ENCODE measurements at places on chromosomes 12 and 14.

DNA sequence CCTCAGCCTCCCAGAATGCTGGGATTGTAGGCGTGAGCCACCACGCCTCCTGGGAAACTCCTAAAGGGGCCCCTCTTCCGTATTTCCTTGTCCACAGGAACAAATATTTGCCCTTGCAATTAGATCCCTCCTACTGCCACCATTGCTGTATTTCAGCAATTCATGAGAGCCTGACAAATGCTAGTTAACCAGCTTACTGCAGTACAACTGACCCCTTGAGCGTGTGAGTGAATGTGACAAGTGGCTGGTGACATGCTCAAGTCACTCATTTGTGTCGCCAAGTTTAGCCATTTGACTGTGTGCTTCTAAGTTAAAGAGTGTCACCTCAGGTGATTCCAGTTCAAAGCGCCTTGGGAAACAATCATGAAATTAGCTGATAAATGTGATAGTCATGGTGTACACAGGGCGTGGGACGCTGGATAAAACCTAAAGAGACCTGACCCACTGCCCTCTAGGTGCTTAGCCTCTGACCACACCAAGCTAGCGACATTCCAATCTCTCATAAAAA is 56.1 kb upstream of the MAP1LC3B2 start:
- DNase-seq = no peak

DNA sequence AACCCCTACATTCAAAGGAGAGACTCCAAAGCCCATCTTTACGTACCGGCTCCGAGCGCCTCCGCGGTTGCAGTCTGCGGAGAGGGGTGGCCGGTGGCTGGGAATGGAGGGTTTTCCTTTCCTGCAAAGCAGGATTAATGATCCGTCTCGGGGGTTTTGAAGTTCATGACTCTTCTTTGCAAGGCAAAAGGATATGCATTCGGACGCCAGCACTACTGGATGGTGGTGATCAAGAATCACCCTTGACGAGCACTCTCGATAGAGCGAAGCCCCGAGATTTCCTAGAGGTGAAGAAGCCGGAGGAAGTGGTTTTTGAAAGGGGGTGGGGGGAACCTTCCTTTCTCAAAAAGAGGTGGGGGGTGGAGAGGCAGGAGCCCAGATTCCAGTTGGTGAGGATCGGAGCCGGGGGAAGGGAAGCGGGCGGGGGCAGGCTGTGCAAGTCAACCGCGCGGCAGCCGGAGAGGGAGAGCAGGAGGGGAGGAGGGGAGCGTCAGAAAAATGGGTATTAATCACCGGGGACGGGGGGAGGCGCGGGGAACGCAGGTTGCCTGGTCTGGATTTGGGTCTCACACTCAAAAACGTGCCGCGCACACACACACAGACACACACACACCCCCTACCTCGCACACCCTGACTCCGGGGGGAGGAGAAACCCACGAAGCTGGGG is at the start of gene GRIN2B:
Gene GRIN2B, minus strand, starts transcription at position 307 of the 667 bp plus-strand sequence. CDS start 115,394 bp downstream, outside the sequence.
- peak; percentile 10 for DNase-seq

- no peak for DNase-seq
Observed at GRCh38 chr12:128191380-128191779, 75.6 kb upstream of the TMEM132C start.

DNA sequence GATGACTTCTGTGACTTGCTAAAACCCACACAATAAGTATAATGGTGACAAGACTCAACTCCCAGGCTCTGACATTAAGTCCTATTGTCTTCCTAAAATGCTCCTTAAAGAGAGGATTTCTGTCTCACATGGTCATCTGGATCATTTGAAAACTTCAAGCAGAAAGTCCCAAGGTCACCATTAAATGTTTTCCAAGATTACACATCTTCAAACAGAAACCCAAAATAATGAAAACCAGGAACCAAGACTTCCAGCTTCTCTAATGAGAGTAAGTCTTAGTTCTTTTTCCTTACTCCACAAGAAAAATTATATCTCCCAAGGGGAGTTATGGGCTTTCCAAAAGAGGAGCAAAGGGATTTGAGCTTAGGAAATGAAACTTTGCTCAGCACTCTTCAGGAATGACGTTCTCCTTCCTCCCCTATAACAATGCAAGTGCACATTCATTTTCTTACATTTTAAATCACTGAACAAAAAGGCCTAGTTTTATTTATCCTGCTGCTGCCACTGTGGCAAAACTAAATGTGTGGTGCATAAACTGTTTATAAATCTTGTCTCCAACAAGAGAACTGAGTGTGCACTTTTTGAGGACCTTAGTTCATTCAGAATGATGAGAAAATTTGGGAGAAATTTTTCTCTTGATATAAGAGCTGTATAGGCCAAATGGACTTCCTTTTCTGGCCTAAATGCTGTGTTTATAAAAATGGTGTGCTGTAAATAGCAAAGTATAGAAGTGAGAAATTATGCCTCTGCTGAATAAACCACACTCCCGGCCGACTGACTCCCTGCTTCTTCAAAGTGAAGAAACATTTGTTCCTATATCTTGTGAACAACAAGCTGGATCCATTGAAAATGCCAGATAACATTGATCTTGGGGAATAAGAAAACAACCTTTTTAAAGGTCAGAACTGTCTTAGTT is 148.4 kb upstream of the PLEKHG7 start:
- no peak for DNase-seq

- DNase-seq = no peak
Observed at GRCh38 chr12:90574676-90575075, 380.3 kb downstream of the CCER1 start.

GRCh38 chr12:93624595-93625294 is 52.3 kb downstream of the SOCS2 start:
- DNase-seq = no peak

GRCh38 chr14:33555710-33556350 is 395.0 kb downstream of the EGLN3 start:
- no peak for DNase-seq

Data from HEK293T (cell line).